Kidney (tissue), 22 donors: ENCODE measurements at places on chromosomes 7 and 10. TPM values are rescaled to one million over a fixed set of nuclear protein-coding genes. Genes with fewer than 3 reads are reported as not detected.

DNA sequence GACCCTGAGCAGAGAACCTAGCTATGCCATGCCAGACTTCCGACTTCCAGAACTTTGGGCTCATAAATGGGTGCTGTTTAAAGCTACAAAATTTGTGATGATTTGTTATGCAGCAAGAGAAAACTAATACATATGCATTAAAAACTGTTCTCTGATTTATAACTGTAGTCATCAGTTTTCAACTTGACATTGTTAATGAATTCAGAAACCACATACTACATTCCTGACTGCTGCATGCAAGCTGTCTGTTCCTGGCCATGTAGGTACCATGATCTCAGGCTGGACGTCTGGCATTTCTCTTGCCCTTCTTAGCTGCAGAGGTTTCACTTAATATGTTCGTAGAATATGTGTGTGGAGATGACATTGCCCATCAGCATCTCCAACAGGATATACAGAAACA lies 28.4 kb downstream of the MKX start:
- H3K4me3 ChIP-seq, result no peak overlapping the region
- no peaks in the 10 kb centered on the region for H3K4me1 ChIP-seq
- no peaks in the 10 kb centered on the region for H3K27me3 ChIP-seq
- DNase-seq, result no peak

DNA sequence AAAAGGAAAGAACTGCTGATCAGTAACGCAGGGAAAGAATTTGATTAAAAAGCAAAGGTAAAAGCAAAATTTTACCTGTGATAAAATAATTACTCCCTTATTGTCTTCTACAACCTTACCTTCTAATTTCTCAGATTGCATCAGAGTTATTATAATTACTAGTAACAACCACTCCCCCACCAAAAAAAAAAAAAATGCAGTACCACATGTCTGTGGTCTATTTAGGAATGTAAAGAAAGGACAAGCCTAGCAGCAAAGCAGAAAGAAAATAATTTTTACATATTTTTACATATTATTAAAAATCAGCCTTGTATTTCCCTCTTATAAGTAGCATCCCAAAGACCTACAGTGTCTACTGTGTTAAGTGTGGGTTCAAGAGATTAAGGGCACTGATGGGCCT lies 430.4 kb downstream of the TFEC start:
- H3K4me3 ChIP-seq, result no peak overlapping the region
- no peaks in the 10 kb centered on the region for H3K4me1 ChIP-seq
- no peak for DNase-seq
- no peaks in the 10 kb centered on the region for H3K27me3 ChIP-seq
- no peaks in the 10 kb centered on the region for H3K36me3 ChIP-seq
- no peak overlapping the region for H3K27ac ChIP-seq

DNA sequence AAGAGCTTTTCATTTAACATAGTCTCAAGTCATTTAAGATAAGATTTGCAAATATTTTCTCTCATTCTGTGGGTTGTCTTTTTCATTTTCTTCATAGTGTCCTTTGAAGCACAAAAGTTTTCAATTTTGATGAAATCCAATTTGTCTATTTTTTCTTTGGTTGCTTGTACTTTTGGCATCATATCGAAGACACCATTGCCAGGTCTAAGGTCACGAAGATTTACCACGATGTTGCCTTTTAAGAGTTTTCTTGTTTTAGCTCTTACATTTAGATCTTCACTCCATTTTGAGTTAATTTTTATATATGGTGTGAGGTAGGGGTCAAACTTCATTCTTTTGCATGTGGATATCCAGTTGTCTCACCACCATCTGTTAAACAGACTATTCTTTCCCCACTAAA lies 34.7 kb downstream of the TMEM270 start:
- H3K4me1 ChIP-seq, result no peaks in the 10 kb centered on the region
- no peak overlapping the region for H3K4me3 ChIP-seq
- no peak overlapping the region for H3K27ac ChIP-seq
- DNase-seq, result no peak
- H3K36me3 ChIP-seq, result no peaks in the 10 kb centered on the region
- H3K27me3 ChIP-seq, result no peaks in the 10 kb centered on the region

Gene CPEB3
- total RNA-seq, result 7.4 TPM

Gene PDE6C
- total RNA-seq, result not detected

GRCh38 chr10:95880704-95881103 lies 27.1 kb upstream of the CC2D2B start:
- no peaks in the 10 kb centered on the region for H3K4me1 ChIP-seq
- no peak overlapping the region for H3K27ac ChIP-seq
- no peak for DNase-seq
- H3K4me3 ChIP-seq, result no peak overlapping the region
- no peaks in the 10 kb centered on the region for H3K36me3 ChIP-seq
